ENCODE measurements at places on chromosomes 6 and 20. TPM values are rescaled to one million over a fixed set of nuclear protein-coding genes. Genes with fewer than 3 reads are reported as not detected.

SLC35F1 gene
- total RNA-seq, result not detected

SNRPB gene
- 280 TPM for total RNA-seq

LHFPL5 gene
- not detected for total RNA-seq

PLAGL2 gene
- total RNA-seq, result 2.1 TPM

POU3F2 gene
- total RNA-seq, result not detected

CLDN20 gene
- total RNA-seq, result not detected

BPIFB4 gene
- not detected for total RNA-seq

SIM1 gene
- total RNA-seq, result 1.6 TPM

ACSS1 gene
- total RNA-seq, result 1.1 TPM

ZNF337 gene
- total RNA-seq, result 6.4 TPM

EFCAB8 gene
- not detected for total RNA-seq

VIP gene
- total RNA-seq, result 0.32 TPM

- peak; percentile 62 for DNase-seq
Measured at GRCh38 chr6:143279385-143279784, 171.1 kb downstream of the ADAT2 start.

DNA sequence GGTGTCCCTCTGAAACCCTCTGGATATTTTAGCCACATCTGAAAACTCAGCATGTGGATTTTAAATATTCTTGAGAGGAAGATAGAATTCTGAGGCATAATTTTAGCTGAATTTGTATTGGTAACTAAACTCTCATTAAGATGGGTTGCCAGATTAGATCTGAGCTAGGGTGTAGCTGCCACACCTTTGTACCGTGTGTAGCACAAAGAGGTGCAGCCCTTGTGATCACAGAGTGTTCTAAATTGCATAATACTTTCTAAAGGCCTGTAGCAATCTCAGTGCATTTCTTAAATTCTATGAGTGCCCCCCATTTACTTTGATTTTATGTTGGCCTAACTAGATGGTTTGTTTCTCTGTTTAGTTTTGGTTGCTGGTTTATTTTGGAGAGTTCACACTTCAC is 53.0 kb downstream of the FLRT3 start:
- DNase-seq, result no peak

- no peak for DNase-seq
Measured at GRCh38 chr6:152701081-152701862, 3.6 kb downstream of the MYCT1 start.

DNA sequence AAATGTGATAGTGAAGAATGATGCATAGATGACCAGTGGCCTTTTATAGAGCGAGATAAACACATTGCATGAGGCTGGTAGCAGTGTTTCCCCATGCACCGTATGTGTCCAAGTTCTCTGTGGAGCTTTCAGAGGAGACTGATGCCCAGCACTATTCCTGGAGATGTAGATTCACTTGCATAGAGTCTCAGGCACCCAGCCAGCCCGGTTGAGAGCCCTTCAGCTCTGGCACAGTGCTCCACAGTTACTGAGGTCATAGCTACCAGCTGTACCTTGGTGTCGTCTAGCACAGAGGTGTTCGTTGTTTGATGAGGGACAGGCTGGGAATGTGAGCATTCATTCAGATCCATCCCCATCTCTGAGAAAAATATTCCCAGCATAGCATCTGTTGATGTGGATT is 328.9 kb downstream of the FARS2 start:
- DNase-seq, result no peak

DNA sequence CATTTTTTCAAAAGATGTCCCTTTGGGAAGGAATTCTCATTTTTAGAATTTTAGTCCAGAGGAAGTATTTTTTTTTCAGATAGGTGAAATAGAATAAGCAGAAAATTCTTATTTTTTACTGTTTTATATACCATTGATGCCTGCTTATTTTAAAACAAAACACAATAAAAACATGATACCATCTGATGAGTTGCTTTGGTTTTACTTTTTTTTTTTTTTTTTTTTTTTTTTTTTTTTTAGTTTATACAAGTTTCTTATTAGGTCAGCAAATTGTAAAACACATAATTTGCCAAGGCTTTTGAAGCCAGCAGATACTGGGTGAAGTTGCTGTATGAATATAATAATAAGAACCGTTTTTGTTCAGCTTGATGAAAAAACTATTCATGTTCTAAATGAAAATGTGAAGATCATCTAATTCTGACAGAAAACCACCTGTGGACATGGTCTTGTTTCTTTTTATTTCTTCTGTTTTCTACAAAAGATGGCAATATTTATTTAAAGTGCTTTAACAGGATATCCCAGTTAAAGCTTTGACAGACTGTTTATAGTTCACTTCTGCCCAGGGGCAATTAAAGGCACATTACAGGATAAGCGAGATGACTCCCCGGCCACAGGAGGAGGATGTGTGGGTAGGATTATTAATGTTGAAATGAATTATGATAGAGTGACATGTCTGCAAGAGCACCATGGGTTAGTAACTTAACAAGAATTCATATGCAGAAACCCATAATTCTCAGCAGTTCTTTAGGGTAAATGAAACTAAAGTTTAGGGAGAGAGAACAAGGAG is 31.1 kb downstream of the MYB start:
- peak; percentile 69 for DNase-seq

GRCh38 chr20:21338291-21338690 is 35.2 kb downstream of the XRN2 start:
- DNase-seq, result no peak

DNA sequence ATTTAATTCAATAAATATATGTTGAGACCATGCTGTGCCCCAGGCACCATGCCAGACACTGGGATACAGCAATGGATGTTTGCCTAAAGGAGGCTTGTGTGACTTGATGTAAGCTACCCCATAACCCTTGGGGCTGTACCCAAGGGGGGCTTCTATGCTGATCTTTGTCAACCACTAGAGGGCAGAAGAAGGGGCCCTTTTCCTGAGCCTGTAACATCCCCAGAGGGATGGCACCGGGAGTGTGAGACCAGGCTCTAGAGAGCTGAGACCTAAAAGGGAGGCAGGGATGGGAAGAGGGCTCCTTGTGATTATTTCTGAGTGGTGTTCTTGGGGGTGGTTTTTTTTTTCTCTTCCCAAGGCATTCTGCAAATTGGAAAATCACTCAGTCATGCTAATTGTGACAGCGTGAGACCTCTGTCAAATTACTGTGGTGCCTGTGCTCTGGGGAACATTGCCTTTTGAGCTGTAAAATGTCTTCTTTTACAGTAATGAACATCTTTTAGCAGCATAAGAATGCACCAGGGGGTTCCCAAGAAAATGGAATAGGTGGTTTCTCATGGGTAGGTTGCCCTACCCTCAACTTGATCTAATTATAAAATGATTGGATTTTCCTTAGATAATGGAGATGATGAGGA is 138.7 kb upstream of the SLC24A3 start:
- DNase-seq, result no peak

- DNase-seq, result no peak
Measured at GRCh38 chr6:79756496-79756895, 125.4 kb downstream of the SH3BGRL2 start.

- peak; percentile 83 for DNase-seq
Measured at GRCh38 chr20:53899351-53900167, 170.8 kb downstream of the BCAS1 start.

DNA sequence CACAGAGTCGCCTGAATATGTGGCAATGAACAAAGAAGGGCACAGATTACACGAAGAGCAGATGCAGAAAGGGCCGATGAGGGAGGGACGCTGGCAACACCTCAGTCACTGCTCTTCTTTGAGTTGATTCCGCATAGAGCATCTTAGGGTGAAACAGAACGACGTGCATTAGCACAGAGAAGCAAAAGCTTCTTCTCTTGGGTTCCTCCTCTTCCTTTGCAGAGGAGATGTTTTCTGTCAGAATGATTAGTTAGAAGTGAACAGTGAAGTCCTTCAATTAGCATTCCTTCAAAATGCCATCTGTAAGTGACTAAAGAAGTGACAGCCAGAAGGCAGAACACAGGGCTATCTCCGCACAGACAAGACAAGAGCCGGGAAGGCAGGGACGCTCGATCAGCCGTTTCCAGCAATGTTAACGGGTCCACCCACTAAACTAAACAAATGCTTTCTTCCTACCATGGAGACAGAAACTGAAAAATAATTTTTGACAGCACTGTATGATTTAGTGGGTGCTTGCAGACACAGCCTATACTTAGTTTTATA is 219.8 kb upstream of the AGPAT4 start:
- peak; percentile 12 for DNase-seq

- DNase-seq, result no peak
Measured at GRCh38 chr20:25044660-25045342, 13.1 kb downstream of the ACSS1 start.

GRCh38 chr6:156154896-156155295 is 622.3 kb upstream of the ARID1B start:
- DNase-seq, result no peak

DNA sequence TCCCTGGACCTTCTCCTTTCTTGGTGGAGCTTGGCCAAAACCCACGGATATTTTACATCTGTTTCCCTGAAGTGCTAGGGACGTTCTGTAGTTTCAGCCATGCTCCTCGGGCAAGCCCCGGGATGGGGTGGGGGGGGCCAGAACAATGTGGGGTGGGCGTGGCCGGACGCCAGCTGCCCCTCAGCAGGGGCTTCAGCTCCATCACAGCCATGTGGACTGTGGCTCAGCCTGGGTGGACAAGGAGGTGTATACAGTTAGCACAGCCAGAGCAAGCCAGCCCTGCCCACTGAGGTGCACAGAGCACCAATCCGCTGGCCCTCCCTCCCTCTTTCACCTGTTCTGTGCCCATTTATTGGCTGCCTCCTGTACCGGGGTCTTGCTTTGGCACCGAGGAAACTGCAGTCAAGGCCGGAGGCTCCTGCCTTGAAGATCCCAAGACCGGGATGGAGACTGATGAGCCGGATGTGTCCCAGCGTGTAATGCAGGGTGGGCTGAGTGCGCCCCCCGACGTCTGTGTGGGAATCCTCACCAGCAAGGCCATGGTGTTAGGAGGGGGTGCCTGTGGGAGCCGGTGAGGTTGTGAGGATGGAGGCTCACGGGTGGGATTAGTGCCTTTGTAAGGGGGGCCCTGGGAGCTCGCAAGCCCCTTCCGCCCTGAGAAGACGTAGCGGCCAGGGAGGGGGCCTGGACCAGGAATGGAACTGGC is 28.0 kb downstream of the FRMD1 start:
- no peak for DNase-seq

DNA sequence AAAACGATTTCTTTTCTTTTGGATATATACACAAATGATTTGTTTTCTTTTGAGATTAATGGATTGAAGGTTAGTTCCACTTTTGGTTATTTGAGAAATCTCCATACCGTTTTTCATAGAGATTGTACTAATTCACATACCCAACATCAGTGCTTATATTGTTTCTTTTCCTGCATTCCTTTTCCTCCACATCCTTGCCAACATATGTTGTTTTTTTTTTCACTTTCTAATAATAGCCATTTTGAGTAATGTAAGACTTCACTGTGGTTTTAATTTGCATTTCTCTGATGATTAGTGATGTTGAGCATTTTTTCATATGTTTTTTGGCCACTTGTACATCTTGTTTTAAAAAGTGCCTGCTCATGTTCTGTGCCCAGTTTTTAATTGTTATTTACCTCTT is 846.4 kb upstream of the EYS start:
- DNase-seq, result no peak

GRCh38 chr6:897528-898207 is 204.7 kb upstream of the EXOC2 start:
- no peak for DNase-seq

Data from GM23248 (cell line).